Upper lobe of left lung (tissue), 6 donors: ENCODE measurements at places on chromosomes 2 and 18. TPM values are rescaled to one million over a fixed set of nuclear protein-coding genes. Genes with fewer than 3 reads are reported as not detected.

Gene SERPINB10
- not detected for total RNA-seq

Gene ARHGEF4
- 11.2 TPM for total RNA-seq

Gene CENPA
- total RNA-seq = 0.76 TPM

Gene FBXO36
- total RNA-seq = 3.2 TPM

DNA sequence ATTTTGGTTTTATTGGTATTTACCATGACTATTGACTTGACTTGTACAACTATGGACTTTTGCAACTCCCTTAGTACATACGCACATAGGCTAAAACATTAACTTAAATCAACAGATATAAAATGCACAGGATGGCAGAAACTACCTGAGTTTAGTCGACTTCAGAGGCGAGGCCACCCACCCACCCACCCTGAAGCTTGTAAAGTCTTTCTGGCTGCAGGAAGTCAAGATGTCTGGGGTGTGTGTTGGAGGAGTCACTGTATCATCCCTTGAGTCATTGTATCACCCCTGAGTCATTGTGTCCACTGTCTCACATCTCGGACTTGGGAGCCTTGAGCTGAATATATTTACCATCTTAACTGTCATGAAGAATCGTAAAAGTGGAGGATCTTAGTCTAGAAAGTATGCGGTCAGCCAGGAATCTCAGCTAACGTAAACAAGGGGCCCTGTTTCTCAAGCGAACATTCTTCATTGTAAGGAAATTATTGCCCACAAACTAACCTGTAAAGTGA, 140.0 kb upstream of the ST6GAL2 start:
- H3K36me3 ChIP-seq = no peaks in the 10 kb centered on the region
- no peaks in the 10 kb centered on the region for H3K4me1 ChIP-seq
- no peak for DNase-seq
- no peaks in the 10 kb centered on the region for H3K27me3 ChIP-seq
- H3K27ac ChIP-seq = no peak overlapping the region
- no peak overlapping the region for H3K4me3 ChIP-seq

DNA sequence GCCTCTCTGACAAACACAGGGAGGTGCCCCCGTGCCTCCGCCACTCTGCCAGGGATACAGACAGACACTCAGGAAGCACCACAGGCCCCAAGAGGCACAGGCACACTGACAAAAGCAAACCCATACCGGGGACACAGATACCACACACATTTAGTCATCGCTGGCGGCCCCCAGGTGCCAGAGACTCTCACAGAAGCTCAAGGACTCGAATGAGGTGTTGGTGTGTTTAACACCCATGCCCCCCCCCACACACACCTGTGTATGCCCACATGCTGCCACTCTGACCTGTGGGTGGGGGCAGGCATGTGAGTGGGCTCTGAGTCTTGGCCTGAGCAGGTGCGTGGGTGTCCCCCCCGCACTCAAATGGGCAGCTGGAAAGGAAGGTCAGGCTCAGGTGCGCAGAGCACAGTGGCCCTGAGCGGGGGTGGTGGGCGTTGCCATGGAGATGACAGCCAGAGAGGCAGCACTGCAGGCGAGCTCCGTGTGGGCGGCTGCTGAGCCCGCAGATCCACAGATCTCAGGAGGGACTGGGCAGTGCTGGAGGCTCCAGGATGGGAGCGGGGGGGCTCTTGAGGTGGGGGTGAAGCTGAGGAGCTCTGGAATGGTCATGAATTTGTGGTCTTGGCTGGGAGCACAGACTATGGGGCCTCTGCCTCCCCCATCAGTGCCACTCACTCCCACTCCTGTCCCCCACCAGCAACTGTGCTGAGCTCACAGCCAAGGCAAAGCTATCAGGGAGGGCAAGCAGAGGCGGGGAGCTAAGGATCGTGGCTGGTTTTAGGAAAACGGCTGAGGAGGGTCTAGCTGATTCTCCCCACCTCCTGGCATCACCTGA, 73.9 kb upstream of the TAF1B start:
- H3K4me1 ChIP-seq = peaks cover 22% of the 10 kb centered on the region
- no peak overlapping the region for H3K27ac ChIP-seq
- H3K36me3 ChIP-seq = no peaks in the 10 kb centered on the region
- peak; percentile 68 for DNase-seq
- H3K4me3 ChIP-seq = no peak overlapping the region

GRCh38 chr18:63888470-63889190, 1.1 kb downstream of the SERPINB2 start:
- no peaks in the 10 kb centered on the region for H3K36me3 ChIP-seq
- no peak overlapping the region for H3K4me3 ChIP-seq
- H3K27me3 ChIP-seq = no peaks in the 10 kb centered on the region
- H3K27ac ChIP-seq = no peak overlapping the region
- no peak for DNase-seq
- no peaks in the 10 kb centered on the region for H3K4me1 ChIP-seq

DNA sequence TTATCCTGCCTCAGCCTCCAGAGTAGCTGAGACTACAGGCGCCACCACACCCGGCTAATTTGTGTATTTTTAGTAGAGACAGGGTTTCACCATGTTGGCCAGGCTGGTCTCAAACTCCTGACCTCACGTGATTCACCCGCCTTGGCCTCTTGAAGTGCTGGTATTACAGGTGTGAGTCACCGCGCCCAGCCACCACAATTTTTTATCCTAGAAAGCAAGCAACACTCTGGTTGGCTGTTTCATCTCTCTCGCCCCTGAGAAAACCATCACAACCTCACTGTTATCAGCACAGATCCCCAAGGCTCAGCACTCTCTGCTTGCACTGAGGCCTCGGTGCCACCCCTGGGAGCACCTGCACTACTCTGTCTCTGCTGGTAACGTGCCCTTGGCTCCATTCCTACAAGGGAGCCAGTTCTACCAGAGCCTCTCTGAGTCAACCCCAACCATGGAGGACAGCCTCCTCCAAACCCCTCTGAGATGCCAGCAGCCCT, 134.8 kb upstream of the AGAP1 start:
- DNase-seq = no peak
- no peak overlapping the region for H3K27ac ChIP-seq
- no peaks in the 10 kb centered on the region for H3K27me3 ChIP-seq
- no peaks in the 10 kb centered on the region for H3K36me3 ChIP-seq

DNA sequence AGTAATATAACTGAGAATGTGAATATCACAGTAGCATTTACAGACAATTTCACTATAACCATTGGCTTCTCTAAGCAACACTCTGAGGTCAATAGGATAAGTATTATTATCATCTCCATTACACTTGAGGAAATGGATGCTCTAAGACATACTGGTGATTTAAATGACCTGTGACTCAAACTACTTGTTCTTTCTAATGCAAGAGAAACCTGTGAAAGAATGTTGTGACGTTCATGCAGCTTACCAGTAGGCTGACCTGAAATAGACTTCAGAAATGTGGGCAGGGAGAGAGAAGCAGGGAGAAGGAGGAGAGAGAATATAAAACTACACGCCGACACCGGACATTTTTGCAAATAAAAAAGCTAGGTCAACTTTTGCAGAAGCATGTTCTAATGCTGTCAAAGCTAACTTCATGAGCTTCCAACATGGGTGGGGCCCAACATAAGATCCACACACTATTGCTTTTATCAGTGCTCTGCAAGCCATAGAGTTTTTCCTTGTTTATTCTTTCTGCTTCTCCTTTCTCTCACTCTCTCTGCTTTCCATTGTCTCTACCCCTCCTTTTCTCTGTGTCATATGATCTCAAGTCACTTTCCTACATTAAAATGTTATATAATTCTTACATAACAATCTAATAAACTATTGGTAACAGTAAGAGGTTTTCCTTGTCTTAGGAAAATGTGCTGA, 217.6 kb upstream of the FN1 start:
- no peak overlapping the region for H3K27ac ChIP-seq
- no peak for DNase-seq
- H3K36me3 ChIP-seq = no peaks in the 10 kb centered on the region
- H3K27me3 ChIP-seq = no peaks in the 10 kb centered on the region
- H3K4me3 ChIP-seq = no peak overlapping the region

DNA sequence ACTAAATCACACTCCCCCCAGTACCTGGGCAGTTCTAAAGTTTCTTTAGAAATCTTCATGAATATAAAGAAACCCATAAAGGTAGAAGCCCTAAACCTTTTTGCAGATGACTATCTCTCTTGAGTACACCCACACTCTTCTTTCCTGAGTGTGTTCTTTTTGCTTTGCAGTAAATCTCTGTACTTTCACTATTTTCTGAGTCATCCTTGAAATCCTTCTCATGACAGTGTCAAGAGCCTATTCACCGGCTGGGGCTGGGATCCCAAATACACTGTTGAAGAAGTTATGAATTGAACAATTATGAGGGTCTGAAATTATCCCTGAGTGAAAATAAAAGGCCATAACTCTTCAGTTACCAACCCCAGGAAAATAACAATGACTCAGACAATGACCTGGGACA, 133.9 kb upstream of the CCDC195 start:
- no peak for DNase-seq
- no peaks in the 10 kb centered on the region for H3K27me3 ChIP-seq
- no peak overlapping the region for H3K27ac ChIP-seq
- H3K36me3 ChIP-seq = no peaks in the 10 kb centered on the region
- no peaks in the 10 kb centered on the region for H3K4me1 ChIP-seq
- H3K4me3 ChIP-seq = no peak overlapping the region

DNA sequence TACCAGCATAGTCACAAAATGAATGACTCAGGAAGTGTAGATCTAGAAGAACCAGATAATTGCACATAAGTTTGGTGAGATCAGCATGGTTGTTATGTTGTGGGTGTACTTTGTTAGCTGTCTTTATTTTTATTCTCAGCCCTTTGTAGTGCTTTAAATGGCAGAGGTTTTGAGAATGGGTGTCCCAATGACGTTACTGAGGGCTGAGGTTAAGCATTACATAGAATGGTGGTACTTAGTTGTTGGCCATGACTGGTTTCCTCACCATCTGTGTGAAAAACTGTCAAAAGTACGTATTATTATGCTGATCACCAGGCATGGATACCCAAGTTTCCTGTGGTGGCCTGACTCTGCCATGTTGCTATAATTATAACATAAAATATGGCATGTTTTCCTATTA, 165.8 kb downstream of the UBE2E3 start:
- no peak overlapping the region for H3K27ac ChIP-seq
- no peaks in the 10 kb centered on the region for H3K4me1 ChIP-seq
- no peak overlapping the region for H3K4me3 ChIP-seq
- H3K36me3 ChIP-seq = no peaks in the 10 kb centered on the region
- no peak for DNase-seq

GRCh38 chr2:7525746-7526145, 608.5 kb downstream of the RNF144A start:
- no peaks in the 10 kb centered on the region for H3K27me3 ChIP-seq
- no peak for DNase-seq
- no peak overlapping the region for H3K4me3 ChIP-seq
- H3K36me3 ChIP-seq = no peaks in the 10 kb centered on the region
- H3K27ac ChIP-seq = no peak overlapping the region
- no peaks in the 10 kb centered on the region for H3K4me1 ChIP-seq

GRCh38 chr2:1770566-1771380, 26.5 kb upstream of the PXDN start:
- no peak overlapping the region for H3K4me3 ChIP-seq
- no peak overlapping the region for H3K27ac ChIP-seq
- no peaks in the 10 kb centered on the region for H3K27me3 ChIP-seq
- no peaks in the 10 kb centered on the region for H3K36me3 ChIP-seq
- peaks cover 3% of the 10 kb centered on the region for H3K4me1 ChIP-seq

DNA sequence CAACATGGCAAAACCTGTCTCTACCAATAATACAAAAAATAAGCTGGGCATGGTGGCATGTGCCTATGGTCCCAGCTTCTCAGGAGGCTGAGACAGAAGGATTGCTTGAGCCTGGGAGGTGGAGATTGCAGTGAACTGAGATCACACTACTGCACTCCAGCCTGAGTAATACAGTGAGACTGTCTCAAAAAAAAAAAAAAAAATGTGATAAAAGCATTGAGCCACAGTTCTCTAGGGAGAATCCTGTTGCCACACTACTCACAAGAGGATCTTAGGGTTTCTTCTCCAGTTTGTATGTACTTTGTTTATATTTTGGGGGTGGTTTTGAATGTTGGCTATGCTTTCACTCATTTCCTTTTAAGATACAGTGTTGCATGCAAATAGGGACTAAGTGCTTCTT, 62.0 kb downstream of the TMEM185B start:
- H3K36me3 ChIP-seq = peaks cover 14% of the 10 kb centered on the region
- DNase-seq = no peak
- no peaks in the 10 kb centered on the region for H3K4me1 ChIP-seq
- no peaks in the 10 kb centered on the region for H3K27me3 ChIP-seq

DNA sequence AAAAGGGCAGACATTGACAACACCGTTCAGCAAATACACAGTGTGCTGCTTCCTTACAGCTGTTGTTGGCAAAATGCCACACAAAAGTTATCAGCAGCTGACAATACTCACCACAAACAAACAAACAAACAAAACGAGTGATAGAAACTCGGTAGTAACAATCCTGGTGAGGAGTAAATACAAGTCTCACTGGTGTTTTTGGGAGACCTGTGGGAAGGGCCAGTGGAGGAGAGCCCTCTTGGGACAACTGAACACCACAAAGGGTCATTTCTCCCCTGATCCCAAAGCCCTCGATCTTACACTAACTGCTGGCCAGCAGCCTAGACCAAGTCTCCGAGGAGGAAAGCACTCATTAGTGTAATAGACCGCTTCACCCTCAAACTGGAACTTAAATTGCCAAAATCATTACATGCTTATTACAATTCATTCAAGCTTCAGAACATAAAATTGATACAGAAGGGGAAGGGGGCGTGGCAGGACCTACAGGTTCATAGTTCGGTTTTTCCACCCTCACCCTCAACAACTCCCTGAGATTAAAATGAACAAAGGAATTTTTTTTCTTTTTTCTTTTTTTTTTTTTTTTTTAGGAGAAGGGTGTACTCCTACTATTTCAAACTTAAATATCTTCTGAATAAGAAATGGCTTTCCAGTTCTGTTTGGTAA, 5.0 kb downstream of the AP1S3 start:
- DNase-seq = no peak
- no peaks in the 10 kb centered on the region for H3K36me3 ChIP-seq
- no peak overlapping the region for H3K4me3 ChIP-seq
- no peaks in the 10 kb centered on the region for H3K27me3 ChIP-seq
- peaks cover 13% of the 10 kb centered on the region for H3K4me1 ChIP-seq
- H3K27ac ChIP-seq = no peak overlapping the region

DNA sequence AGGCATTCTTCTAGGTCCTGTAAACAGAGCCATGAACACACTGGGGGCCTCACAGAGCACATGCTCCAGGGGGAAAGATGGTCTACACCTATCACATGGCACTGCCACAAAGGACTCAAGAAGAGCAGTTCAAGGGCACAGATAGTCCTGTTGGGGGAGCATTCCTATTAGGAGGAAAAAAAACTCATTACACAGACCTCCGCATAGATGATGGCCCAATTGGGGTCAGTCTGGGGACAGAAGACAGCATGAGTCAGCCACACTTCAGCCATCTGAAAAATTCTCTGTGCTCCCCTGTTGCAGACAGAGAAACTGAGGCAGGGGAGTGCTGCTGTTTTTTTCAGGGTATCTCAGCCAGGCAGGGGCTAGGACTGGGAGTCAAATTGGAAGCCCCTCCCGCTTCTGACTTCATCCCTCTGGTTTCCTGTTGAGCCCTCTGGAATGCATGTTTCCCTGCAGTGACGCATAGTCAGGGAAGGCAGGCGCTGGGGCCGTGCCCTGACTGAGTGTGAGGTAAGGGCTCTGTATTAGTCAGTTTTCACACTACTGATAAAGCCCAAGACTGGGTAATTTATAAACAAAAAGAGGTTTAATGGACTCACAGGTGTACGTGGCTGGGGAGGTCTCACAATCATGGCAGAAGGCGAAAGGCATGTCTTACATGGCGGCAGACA, 67.9 kb downstream of the RHOB start:
- H3K27ac ChIP-seq = no peak overlapping the region
- H3K4me1 ChIP-seq = no peaks in the 10 kb centered on the region
- H3K4me3 ChIP-seq = no peak overlapping the region
- H3K27me3 ChIP-seq = no peaks in the 10 kb centered on the region
- H3K36me3 ChIP-seq = no peaks in the 10 kb centered on the region
- no peak for DNase-seq
